ENCODE measurements at places on chromosomes 4 and X. TPM values are rescaled to one million over a fixed set of nuclear protein-coding genes. Genes with fewer than 3 reads are reported as not detected.

MAD2L1 gene
- total RNA-seq, result 115 TPM

ASB12 gene
- total RNA-seq, result not detected

UGT2B10 gene
- not detected for total RNA-seq

CDK16 gene
- 77.1 TPM for total RNA-seq

TMEM31 gene
- not detected for total RNA-seq

SLC16A2 gene
- total RNA-seq, result 4.9 TPM

- DNase-seq, result peak; percentile 29
These were observed 283.3 kb downstream of the PTTG2 start for GRCh38 chr4:38243388-38244053.

DNA sequence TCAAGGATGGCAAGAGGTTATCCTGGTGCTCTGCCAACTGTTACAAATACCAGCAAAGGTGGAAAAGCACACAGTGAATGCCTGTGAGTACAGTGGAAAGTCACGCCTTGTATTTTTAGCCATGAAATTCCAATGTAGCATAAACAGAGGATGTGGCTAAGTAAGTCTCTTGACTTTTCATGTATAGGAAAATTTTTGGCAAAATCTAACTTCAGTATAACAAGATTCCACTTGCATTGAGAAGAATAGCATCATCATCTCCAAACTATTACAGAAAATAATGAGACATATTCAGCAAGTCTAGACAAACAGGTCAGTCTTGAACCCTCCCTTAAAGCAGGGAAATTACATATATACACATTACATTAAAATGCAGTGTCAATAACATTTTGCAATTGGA lies 7.9 kb downstream of the SLC10A6 start:
- DNase-seq, result no peak

GRCh38 chrX:46130247-46130646 lies 415.0 kb downstream of the ZNF674 start:
- DNase-seq, result no peak

- no peak for DNase-seq
These were observed 63.2 kb downstream of the ATXN3L start for GRCh38 chrX:13256603-13257002.

DNA sequence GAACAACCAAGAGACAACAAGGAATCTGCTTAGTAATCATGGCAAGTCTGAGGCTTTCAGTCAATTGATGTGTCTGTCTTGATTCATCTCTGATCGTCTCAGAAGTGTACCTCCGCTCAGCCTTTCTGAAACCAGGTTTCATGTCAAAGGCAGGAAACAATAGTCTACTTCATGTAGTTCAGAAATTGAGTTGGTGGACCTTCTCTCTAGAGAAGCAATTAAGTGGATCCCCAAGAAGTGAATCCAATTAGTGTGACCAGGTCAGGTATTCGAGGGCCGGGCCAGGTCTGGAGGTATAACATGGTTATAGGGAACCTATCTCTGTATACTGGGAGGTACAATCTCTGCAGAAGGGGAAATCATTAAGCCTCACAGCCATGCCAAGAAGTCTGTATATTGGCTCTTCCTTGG lies 32.0 kb downstream of the DAPP1 start:
- no peak for DNase-seq

GRCh38 chr4:184410748-184411147 lies 63.6 kb downstream of the IRF2 start:
- DNase-seq, result no peak
